Caki2 (cell line): ENCODE measurements at places on chromosomes 13 and 19. TPM values are rescaled to one million over a fixed set of nuclear protein-coding genes. Genes with fewer than 3 reads are reported as not detected.

The FPR1 gene
- not detected in 2 replicates for total RNA-seq

The LRG1 gene
- total RNA-seq = not detected in 2 replicates

The ZNF468 gene
- total RNA-seq = 30.9 and 36.6 TPM in 2 replicates

The FGF22 gene
- total RNA-seq = not detected in 2 replicates

The GJA3 gene
- 1.7 and 5.6 TPM in 2 replicates for total RNA-seq

The KCTD15 gene
- total RNA-seq = 88.9 and 193 TPM in 2 replicates

The CEACAM6 gene
- 2.8 and 4.1 TPM in 2 replicates for total RNA-seq

The SCN1B gene
- total RNA-seq = 3.3 and 4.3 TPM in 2 replicates

The ZNF814 gene
- total RNA-seq = 0.38 and 3.6 TPM in 2 replicates

The IFNL1 gene
- not detected in 2 replicates for total RNA-seq

The LILRA6 gene
- not detected in 2 replicates for total RNA-seq

The SIGLEC14 gene
- total RNA-seq = not detected in 2 replicates

The RAB20 gene
- total RNA-seq = 21.3 and 30.5 TPM in 2 replicates

The DNMT1 gene
- total RNA-seq = 25.4 and 39.0 TPM in 2 replicates

The PRR19 gene
- 3.0 TPM in 1 of 2 replicates, not detected in the other for total RNA-seq

The B3GNT8 gene
- 0.41 TPM in 1 of 2 replicates, not detected in the other for total RNA-seq

The METTL21C gene
- not detected in 2 replicates for total RNA-seq

The LHFPL6 gene
- 1.7 and 3.1 TPM in 2 replicates for total RNA-seq

The TYROBP gene
- total RNA-seq = not detected in 2 replicates

The ZNF835 gene
- not detected in 2 replicates for total RNA-seq

The IGSF23 gene
- not detected in 2 replicates for total RNA-seq

The VSTM1 gene
- 6.0 TPM in 1 of 2 replicates, not detected in the other for total RNA-seq
